ENCODE measurements at places on chromosomes 13 and 19.
A peak's percentile ranks its signal among the peaks of the same experiment; 100 is the strongest.

DNA sequence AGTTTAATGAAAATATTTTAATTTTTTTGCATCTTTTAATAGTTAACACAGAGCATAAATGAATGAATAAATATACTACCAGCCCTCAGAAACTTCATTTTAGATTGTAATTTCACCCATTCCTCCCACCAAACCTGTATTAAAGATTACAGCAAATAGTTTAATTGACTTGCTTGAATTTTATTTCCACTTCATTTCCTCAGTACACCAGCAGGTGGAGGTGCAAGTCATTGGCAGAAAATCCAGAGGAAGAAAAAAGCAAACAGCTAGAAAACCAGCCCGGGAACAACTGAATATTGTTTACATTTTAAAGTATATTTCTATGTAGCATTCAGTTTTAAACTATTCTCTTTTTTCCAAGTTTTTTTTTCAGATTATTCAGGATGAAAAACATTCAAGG lies 177.8 kb downstream of the OLFM4 start:
- DNase-seq: no peak

- no peak for DNase-seq
These were observed 3.8 kb downstream of the LGI4 start for GRCh38 chr19:35130761-35131720.

DNA sequence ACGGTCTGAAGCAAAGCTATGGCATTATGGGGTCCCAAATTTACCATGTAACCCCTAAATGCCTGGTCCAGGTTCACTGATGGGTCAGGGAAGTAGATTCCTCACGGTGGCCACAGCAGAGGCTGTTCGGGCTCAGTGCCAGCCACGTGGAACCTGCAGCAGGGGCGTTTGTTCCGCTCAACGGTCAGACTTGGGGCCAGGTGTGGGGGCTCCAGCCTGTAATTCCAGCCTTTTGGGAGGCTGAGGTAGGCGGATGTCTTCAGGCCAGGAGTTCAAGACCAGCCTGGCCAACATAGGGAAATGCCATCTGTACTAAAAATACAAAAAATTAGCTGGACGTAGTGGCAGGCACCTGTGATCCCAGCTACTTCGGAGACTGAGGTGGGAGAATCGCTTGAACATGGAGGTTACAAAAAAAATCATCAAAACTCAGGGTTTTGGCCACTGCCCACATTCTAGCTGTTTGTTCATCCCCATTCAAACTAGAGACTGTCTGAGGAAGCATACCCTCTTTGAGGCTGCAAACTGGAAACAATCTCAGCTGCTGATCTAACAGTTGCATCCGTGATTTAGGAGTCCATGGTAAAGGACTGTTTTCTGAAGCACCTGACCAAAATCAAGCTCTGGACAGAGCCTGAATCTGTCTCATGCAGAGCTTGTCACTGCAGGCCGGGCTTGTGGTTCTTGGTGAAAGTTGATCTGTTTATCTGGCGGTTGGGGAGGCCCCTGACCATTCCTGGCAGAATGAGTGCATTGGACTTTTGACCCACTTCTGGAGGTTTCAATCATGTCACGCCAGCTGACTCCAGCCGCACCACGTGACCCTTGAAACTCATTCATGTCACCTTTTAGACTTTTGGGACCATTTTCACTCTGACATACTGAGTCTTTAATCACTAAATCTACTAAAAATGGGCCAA lies 30.2 kb upstream of the ZNF331 start:
- no peak for DNase-seq

GRCh38 chr19:9011875-9012274 lies 1.7 kb upstream of the MUC16 start:
- DNase-seq: no peak

- DNase-seq: no peak
These were observed 8.2 kb downstream of the LAIR1 start for GRCh38 chr19:54356444-54357056.

DNA sequence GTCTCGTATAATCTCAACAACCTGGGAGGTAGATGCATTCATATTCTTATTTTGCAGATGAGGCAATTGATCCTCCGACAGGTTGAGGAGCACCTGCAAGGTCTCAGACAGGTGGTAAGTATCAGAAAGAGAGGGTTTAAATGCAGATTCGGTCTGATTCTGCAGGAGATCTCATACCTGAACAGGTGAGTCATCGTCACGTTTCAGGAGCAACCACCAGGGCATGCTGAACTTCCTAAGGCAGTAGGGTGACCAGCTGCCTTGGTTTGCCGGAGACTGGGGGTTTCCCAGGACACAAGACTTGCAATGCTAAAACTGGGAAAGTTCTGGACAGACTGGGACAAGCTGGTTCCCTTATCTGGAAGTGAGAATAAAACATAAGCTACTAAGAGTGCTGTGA lies 68.8 kb upstream of the TSHZ3 start:
- no peak for DNase-seq

DNA sequence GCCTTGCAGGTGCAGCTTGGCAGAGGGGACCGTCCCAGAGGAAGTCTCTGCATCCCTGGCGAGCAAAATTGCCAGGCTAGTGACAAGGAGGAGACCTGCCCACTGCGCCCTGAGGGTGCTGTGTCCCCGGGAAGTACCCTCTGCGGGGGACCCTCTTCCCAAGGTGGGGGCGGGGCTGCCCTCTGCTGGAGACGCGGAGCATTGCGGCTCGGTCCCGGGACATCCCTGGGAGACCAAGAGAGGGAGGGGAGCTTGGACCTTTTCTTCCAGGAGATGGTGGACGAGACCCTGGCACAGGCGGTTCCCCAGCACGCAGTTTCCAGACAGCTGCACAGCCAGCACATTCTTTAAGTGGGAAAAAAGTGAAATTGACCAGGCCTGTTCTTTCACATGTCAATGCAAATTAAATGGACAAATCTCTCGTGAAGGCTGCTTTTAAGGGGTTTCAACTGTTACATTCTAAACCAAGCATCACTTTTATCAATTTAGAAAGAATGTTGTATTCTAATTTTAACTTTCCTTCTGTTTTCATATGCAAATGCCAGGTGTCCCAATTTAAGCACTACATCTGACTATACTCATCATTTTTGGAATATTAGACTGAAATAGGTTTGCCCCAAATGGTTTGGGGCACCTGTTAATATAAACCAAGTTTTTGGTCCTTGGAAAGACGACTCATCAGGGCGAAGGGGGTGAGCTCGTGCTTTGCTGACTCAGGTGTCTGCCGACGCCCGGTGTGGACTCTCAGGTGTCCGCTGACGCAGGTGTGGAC lies 60.7 kb downstream of the MCF2L start:
- peak; percentile 67 for DNase-seq

DNA sequence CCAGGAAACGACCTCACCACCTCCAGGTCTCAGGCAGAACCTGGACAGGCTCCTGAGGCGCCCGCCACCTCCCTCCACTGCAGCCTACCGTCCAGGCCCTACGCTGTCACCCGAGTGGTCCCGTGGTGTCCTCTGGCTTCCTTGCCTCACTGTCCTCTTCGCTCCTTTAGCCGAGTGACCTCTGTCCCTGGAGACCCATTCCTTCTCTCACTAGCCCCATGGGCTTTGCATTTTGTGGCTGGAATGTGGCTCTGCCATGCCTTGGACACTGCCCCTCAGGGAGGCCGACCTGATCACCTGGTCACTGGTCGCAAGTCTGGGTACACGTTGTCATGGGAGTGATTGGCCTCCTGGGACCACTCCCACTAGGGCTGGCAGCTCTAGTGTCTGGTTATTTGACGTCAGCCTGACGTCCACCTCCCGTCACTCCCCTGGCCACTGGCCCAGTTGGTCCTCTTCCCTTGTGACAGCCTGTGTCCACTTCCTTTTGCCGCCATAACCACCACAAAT lies 17.9 kb downstream of the SLC25A42 start:
- no peak for DNase-seq

DNA sequence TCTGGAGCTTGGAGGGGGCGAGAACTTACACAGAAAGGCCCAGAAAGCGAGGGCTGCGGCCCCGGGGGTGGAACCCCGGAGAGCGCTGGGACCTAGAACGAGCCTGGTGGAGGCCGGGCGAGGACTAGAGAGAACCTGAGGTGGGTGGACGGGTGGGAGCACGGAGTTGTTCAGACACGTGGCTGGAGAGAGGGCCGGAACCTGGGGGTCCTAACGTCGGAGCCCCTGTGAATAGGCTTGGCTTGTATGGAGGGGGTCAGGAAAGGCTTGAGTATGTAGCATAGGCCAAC lies 383 bp downstream of the ZNF581 start:
- no peak for DNase-seq

- no peak for DNase-seq
These were observed 66.7 kb downstream of the SIPA1L3 start for GRCh38 chr19:37973666-37974065.

- DNase-seq: no peak
These were observed 5.2 kb upstream of the LRRC8E start for GRCh38 chr19:7883105-7883504.

DNA sequence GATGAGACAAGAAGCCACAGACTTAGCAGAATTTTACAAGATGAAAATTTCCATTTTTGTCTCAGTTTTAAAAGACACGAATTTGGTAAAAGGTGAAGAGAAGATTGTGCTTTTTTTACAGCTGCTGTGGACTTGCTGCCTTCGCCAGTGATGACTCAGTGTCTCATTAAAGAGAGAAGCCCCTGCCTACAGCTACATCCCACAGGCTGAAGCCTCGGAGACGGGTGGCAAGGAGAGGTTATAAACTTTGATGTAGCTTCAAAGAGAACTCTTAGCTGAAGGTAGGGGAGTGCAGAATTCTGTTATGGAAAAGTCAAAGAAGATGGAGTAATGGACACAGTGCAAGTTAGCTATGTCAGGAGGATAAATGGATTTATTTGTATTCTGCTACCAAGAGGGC lies 683.4 kb upstream of the ARGLU1 start:
- DNase-seq: no peak

- no peak for DNase-seq
These were observed 3.8 kb downstream of the ELOF1 start for GRCh38 chr19:11555246-11555645.

- no peak for DNase-seq
These were observed 47.7 kb downstream of the KLF2 start for GRCh38 chr19:16372065-16372915.

Data from AG20443 (cell line).